ENCODE measurements at places on chromosomes 1 and 21.

- no peak for DNase-seq
These were observed 215.0 kb downstream of the FMN2 start for GRCh38 chr1:240306673-240307072.

- DNase-seq, result no peak
These were observed 52.2 kb downstream of the ZBTB40 start for GRCh38 chr1:22503721-22504410.

- no peak for DNase-seq
These were observed 472.3 kb upstream of the BRINP3 start for GRCh38 chr1:190949939-190950338.

DNA sequence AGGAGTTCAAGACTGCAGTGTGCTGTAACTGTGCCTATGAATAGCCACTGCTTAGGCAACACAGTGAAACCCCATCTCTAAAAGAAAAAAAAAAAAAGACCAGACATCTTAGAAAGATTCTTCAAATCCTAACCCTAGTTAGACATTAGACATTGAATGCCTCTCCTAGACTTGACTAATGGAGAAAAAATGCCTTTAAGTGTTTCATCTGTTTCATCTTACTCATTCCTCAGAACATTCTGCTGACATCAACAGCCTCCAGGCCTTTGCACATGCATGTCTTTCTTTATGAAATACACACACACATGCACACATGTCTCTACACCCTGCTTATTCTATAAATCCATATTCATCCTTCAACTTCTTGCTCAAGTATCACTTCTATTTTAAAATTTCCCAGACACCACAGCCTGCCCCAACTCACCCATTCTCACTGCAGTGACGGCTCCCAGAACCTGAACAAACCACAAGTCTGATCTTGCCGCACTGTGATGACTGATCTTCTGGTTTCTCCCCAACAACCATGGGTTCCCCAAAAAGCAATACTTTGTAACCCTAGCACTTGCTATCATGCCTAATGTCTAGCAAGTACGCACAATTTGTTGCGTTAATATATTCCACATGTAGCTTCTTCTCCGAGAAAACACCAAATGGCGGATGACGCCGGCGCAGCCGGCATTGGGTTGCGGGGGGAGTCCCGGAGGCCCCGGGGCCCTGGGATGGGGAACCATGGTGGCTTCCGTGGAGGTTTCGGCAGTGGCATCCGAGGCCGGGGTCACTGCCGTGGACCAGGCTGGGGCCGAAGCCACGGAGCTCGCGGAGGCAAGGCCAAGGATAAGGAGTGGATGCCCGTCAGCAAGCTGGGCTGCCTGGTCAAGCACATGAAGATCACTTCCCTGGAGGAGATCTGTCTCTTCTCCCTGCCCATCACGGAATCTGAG lies 37.4 kb downstream of the LRRC52 start:
- no peak for DNase-seq

GRCh38 chr1:66292944-66293343 lies 241.0 kb upstream of the SGIP1 start:
- DNase-seq, result no peak

GRCh38 chr1:39085174-39085573 lies 59.0 kb downstream of the NDUFS5 start:
- no peak for DNase-seq

DNA sequence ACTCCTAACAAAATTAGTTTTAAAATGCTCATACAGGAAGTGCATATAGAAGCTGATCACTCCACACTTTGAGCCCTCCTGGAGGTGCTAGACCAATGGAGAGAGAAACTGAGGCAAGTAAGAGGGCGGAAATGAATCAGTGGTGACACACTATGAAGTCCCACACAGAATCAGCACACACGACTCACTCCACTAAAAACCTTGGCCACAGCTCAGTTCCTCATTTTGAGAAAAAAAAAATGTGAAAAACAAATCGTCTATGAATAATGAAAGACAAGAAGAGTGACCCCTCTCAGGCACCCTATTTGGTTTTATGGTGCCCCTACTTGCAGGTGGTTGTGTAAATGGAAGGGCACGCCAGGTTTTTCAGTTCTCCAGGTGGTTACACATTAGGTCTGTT lies 675.1 kb upstream of the BRINP3 start:
- DNase-seq, result no peak

DNA sequence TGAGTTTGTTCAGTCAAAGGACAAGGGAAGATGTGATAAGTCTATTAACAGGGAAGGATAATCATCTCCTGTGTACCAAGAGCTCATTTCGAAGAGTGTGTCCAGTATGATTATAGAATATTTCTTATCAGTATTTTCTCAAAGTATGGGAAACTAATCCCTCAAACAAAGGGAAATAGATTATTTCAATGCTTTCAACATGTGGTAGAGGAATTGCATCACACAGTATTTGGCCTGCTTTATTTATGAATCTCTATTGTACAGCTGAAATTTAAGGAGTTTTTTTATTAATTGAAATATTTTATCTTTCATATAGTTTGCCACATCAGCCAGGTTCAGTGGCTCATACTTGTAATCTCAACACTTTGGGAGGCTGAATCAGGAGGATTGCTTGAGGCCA lies 151.0 kb downstream of the CLEC20A start:
- no peak for DNase-seq

GRCh38 chr21:38495242-38495641 lies 3.0 kb downstream of the ERG start:
- no peak for DNase-seq

DNA sequence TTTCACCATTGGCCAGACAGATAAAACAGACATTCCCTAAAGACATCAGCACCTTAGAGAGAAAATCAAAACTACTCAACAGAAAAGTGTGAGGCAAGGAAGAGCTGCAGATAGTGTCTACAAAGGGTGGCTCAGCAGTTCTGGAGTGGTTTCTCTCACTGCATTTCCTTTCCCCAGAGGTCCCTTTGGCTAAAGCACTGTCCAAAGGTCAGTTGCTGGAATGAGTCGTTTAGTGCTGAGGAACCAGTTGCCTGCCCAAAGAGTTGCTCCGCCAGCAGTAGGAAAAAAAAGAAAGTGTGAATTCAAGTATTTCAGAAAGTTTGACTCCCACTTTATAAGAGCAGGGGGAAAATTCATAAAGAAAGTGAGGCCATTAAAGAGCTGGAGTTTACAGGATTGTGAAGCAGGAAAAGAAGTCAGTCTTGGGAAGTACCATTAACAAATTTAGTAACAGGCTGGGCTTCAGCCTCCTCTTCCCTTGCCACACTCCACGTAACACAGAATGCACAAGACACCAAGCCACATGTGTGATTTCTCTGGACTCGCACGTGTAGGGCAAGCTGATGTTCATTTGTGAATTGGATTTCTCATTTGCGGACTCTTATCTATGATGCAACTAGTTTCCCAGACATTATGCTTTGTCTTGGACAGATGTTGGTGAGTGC lies 122.2 kb downstream of the RUNX1 start:
- DNase-seq, result no peak

GRCh38 chr1:63651161-63651701 lies 58.0 kb downstream of the PGM1 start:
- no peak for DNase-seq

- peak; percentile 31 for DNase-seq
These were observed 407 bp downstream of the CAMSAP2 start for GRCh38 chr1:200738949-200739651.

DNA sequence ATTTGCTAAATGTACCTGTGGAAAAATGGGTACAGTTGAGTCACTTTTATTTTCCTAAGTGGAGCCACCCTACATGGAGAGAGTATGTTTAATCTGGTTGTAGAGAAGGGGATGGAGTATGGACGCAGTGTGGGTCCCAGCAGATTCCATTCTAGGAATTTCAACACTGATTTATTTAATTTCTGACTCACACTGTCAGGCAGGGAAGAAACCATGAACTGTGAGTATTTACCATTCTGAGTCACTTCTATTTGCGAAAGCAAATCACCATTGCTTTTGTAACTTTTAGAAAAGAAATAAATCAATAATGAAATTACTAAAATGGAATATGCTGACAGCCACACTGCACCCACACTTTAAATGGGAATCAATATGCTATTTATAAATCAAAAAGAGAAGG lies 339.0 kb downstream of the DSCAM start:
- no peak for DNase-seq

DNA sequence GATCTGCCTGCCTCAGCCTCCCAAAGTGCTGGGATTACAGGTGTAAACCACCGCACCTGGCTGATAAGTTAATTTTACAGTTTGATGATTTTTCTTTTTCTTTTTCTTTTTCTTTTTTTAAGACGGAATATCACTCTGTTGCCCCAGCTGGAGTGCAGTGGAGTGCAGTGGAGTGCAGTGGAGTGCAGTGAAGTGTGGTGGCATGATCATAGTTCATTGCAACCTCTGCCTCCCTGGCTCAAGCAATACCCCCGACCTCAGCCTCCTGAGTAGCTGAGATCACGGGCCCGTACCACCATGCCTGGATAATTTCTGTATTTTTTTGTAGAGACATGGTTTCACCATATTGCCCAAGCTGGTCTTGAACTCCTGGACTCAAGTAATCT lies 84.4 kb upstream of the CXADR start:
- DNase-seq, result no peak

DNA sequence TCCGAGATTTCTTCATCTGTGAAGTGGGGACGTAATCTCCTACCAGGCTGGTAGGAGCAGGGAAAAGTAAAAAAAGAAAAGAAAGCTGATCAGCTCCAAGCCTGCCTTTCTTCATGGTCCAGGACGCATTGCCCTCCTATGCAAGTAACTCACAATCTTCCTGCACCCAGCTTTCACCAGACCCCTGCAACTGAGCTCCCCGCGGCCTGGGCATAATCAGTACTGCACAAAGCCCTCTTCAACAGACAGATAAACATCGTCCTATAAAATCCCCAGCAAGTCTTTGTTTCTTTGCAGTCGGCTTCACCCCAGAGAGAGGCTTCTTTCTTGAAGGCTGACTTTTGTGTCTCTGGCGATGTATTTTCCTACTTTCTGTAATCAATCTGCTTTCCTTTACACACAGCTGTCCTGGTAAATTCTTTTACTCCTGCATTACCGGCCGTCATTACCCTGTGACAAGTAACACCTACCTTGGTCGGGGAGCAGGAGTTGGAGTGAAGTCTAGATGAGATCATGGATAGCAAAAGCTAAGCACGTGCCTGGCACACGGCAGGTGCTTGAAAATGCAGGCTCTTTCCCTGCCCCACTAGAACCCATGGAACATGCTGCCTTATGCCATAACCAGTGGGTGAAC lies 8.3 kb downstream of the PADI1 start:
- no peak for DNase-seq

GRCh38 chr1:191831572-191831971 lies 326.7 kb upstream of the RGS18 start:
- DNase-seq, result no peak

GRCh38 chr21:33861125-33861524 lies 54.5 kb downstream of the ATP5PO start:
- no peak for DNase-seq

GRCh38 chr1:156135930-156136871 lies 17.2 kb upstream of the SEMA4A start:
- no peak for DNase-seq

DNA sequence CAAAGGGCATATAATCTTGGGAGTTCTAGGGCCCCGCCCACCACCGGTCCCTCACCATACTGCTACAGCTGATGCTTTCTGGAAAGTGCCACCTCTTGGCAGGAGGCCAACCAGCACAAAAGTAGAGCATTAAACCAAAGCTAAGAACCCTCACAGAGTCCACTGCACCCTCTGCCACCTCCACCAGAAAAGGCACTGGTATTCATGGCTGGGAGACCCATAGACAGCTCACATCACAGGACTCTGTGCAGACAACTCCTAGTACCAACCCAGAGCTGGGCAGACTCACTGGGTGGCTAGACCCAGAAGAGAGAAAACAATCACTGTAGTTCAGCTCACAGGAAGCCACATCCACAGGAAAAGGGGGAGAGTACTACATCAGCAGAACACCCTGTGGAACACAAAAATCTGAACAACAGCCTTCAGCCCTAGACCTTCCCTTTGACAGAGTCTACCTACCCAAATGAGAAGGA lies 10.8 kb downstream of the THEM4 start:
- no peak for DNase-seq

- no peak for DNase-seq
These were observed 513 bp downstream of the PBX1 start for GRCh38 chr1:164559342-164560051.

DNA sequence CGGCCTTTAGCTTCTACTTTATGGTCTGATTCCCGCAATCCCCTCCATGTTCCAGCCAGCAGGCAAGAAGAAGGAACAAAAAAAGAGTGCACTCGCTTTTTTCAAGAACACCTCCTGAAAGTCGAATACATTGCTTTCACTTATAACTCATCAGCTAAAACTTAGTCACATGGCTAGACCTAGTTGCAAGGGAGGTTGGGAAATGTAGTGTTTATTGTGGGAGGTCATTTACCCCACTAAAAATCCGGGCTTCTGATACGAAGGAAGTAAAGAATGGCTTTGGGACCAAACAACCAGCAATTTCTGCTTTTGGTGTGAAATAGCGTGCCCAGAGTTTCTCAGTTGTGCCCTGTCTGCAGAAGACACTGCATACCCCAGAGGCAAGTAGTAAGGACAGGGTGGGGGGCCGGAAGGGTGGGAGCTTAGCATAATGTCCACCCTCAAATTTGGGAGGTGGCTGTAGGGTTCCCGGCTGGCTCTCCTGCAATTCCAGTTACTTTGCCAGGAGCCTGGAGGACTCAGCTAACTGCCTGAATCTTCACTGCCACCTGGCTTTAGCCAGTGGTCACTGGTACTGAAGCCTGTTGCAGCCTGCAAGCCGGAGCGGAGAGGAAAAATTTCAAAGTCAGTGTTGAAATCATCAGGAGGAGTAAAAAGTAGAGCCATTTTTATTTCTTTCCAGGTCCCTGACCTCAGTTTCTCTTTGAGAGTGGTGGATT lies 57.7 kb upstream of the F3 start:
- DNase-seq, result no peak

DNA sequence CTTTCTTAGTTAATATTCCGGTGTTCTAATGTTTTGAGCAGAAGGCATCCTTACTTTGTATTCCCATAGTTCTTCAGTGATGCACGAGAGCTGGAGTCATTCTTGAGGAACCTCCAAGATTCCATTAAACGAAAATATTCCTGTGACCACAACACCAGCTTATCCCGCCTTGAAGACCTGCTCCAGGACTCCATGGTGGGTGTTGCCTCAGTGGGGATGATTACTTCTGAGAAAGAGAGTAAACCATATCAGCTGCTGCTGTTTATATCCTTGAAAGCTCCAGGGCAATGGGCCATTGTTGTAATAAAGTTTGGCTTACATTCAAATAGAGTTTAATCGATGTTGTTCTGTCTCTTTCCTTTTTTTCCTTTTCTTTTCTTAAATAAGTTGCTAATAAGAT lies 93.1 kb downstream of the MACF1 start:
- DNase-seq, result no peak

GRCh38 chr1:12157366-12158231 lies 9.2 kb upstream of the TNFRSF1B start:
- DNase-seq, result no peak
